ENCODE measurements at places on chromosomes 1 and 21.

DNA sequence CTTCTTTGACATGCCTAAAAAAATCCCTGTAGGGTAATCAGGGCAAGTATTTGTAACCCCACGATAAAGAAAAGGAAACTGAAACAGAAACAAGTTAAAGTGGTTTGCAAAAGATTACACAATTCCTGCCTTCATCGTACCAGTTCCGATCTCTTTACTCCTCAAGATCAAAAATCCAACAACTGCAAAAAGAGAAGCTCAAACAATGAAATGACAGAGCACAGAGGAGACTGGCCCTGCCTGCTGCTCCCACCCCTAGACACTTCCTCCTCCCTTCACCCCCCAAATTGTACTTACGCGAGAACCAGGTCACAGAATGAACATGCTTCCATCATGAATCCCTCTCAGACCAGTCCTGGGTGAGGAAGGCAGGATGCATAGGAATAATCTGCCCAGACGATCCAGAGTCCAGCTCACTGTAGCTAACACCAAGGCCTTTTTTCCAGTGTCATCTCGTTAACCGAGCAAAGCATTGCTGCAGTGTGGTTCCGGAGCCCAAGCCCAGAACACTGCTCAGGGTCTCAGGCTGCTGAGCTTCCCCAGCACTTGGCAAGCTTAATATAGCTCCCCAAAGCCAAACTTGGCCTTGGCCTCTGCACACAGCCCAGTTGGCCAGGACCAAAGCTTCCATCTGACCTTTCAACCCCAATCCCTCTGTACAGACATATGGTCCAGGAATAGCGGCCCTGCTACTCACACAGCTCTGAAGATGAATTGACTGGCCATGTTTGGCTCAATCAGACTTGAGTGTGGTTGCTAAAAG lies 20.3 kb downstream of the RXRG start:
- DNase-seq: no peak

DNA sequence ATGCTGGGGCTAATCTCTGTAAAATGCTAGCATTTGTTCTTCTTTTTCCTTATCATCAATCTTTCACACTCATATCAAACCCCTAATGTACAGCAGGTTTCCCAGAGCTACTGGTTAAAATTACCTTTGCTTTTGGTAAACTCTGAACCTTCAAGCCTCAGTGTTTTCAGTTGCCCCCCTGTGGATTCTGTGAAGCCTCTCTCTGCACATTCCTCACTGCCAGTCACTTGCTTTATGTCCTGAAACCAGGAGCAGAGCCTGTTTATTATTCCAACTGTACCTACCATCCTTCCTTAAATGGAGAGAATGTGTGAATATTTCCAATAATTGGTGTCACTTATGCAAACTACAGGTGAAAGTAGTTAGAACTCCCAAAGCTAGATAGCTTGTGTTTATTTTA lies 134.2 kb downstream of the NEK7 start:
- no peak for DNase-seq

DNA sequence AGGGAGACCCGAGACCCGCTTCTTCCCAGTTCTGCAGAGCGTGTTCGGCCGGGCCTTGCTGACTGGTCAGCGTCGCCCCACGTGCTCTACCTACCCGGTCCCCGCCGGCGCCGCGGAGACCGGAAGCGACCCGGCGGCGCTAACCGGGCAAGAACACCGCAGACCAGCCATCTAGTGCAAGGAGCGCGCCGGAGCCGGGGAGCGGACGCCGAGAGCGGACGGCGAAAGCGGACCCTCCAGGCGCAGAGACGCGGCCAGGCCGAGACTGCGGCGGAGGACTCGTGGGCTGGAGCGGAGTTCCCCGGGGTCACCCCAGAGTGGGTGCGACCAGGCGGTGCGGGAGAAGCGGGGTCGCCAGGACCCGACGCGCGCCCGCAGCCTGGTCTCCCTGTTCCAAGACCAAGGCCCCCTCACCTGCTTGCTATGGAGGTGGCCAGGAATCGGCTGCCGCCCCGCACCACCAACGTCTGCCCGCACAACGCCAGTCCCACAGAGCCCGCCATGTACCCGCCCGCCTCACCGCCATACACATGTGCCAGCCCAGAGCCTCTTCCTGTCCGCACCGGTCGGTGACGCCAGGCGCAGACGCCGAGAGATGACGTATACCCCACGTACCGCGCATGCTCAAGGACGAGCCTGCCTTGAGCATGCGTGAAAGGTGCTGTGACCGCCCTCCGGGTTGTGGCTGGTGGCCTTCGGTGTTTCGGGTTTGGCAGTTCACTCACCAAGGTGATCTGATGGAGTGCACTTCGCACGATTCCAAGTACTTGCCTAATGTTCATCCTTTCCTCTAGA lies at the start of gene WDR4:
TSS of gene WDR4 (minus strand) at position 547 of the 795 bp plus-strand sequence. CDS start at position 503, 44 bp downstream.
- peak; percentile 92 for DNase-seq

GRCh38 chr1:214404571-214405213 lies 123.7 kb downstream of the SMYD2 start:
- no peak for DNase-seq

DNA sequence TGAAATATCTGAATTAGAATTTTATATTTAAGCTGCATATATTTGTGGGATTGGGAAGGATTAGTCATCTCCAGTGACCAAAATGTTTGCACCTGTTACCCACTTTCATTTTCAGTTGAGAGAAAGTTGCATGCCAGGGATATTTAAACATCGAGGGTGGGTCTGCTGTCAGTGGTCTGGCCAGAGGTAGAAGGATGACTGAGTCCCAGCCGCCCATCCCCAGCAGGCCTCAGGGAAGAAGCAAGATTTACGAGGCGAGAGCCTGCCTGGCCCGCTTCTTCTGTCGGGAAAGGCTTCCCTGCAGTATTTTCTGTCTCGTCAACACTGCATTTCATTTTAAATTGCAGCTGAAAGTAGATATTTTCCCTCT lies 1.4 kb upstream of the MAN1C1 start:
- no peak for DNase-seq

DNA sequence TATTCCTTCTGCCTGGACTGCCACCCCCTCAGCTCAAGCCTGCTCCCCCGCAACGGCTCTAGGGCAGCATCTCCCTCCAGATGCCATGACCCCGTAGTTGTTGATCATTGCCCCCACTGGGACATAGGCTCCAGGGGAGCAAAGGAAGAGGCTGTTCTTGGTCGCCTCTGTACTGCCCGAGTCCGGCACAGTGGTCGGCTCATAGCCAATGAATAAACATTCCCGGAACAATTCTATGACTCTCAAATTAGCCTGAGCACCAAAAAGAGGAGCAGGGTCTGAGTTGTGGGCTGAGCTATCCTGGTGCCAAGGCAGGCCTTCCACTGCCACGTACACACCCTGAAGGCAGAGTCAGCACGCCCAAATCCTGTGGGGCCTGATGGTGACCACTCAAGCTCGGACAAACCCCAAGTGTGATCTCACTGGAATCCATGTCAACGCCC lies 33.1 kb downstream of the CAPZB start:
- no peak for DNase-seq

GRCh38 chr1:26978901-26979300 lies 14.6 kb upstream of the TRNP1 start:
- DNase-seq: no peak

Data from activated gamma-delta T cell (primary cell).